ENCODE measurements at places on chromosomes 1 and 21.
A peak's percentile ranks its signal among the peaks of the same experiment; 100 is the strongest.

GRCh38 chr21:40681164-40681859 lies 165.6 kb downstream of the DSCAM start:
- no peak for DNase-seq

DNA sequence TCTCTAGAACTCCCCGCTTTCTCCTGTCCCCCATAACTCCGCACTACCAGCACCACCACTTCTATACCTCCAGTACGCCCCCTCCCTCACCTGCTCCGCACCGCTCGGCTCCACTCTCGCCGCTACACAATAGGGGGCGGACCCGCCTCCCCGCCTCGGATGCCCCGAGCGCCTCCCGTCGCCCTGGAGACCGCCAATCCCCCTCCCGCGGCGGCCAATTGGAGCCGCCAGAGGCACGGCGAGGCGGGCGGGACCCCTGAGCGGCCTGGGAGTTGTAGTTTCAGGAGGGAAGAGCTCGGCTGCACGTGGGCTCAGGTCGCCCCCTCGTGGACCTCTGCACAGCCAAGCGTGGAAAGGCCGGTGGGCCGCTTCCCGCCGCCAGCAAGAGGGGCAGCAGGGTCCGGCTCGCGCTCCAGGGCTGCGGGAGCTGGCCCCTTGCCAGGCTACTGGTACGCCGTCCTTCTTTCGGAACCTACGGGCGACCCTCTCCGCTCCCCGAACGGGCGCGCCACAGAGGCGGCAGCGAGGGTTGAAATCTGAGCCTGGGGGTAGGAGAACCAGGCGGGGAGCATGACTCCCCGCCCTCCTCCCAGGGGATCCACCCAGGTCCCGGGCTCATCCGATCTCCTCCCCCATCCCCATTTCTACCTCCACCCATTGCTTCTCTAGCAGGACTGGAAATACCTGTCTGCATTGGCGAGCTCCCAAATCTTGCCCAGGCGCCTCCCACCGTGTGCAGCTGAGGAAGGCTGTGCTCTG lies at the start of gene IGSF9:
TSS of gene IGSF9 (minus strand) at position 131 of the 759 bp plus-strand sequence. CDS start 2,159 bp downstream, outside the sequence.
- DNase-seq: peak; percentile 90

GRCh38 chr21:37547615-37548200 lies 181.1 kb downstream of the DYRK1A start:
- DNase-seq: no peak

DNA sequence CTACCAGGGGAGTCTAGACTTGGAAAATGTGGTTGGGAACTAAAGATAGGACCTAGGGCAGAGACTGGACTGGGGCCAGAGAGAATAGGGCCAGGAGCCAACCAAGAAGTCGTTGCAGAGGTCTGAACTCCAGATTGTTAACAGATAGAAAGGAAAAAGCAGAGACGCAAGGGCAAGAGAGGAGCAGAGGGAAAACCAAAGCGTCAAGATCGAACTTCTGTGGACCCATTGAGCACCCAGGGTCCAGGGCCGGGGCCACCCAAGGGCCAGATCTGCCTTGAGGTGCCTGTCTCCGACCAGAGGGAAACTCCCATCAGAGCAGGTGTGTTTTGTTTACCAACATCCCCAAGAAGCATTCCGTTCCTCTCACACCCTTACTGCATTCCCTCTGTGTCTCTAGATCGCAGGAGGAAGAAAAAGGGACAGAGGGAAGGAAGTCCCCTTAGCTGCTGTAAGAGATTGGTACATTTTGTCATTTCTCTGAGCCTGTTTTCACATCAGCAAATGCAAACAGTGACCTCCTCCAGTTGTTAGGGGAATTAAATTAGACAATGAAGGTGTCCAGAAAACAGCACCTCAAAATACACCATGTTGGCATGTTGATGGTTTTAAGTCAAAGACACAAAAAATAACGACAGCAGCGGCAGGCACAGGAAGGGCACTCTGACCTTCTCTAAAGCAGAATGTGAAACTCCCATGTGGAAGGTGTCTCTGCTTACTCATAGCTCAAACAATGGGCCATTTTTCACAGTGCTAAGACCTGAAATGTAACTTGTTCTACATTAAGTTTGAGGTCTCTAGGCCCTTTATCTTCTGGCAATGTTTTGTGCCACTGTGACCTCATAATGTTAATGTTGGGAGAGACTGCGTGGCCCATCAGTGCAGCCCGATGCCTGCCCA lies 105.8 kb upstream of the RAB4A start:
- no peak for DNase-seq

- DNase-seq: no peak
Observed at GRCh38 chr1:157291083-157291482, 152.9 kb upstream of the ETV3 start.

- no peak for DNase-seq
Observed at GRCh38 chr1:34470401-34470800, 284.4 kb upstream of the GJB5 start.

DNA sequence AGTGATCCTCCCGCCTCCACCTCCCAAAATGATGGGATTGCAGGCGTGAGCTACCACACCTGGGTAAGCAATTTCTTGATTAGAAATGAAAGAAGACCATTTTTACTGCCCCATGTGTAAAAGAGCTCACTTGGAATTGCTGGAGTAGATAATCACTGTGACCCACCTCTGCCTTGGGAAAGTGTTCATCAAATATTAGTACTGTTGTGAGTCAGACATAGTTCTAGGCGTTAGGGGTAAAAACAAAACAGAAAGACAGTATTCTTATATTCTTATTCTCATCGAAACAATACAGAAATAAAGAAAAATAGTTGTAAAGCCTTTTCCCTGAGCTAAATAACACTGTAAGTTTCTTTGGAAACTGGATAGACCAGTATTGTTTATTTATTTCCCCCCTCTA lies 36.2 kb downstream of the CELF3 start:
- DNase-seq: no peak

DNA sequence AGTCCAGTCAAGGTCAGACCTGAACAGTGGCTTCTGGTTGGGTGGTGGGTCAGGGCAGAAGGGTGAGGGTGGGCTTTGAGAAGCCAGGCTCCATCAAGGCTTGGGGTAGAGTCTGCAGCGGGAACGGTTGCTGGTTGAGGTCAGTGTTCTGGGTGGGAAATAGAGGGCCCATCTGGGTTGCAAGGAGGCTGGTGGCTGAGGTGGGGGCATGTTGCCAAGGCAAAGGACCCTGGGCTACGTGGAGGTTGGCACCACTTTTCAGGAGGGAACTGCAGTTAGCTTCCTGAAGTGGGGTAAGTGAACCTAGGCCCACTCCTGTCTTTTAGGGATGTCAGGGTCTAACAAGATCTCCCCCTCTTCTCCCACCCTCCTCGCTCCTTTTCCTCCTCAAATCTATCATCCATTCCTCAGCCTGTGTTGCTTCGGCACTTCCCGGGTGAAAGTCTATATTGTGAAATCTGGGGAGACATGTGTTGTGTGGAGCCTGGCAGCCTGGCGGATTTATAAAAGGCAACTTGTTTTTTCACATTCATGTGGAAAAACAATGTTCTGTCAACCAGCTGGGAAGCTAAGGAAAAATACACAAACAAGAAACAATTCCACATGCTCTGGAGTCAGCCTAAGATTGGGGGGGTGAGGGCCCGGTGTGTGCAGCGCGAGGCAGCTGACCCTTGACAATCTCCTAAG lies 1.5 kb downstream of the IL22RA1 start:
- DNase-seq: no peak

- DNase-seq: no peak
Observed at GRCh38 chr1:67801903-67802302, 31.4 kb downstream of the GNG12 start.

DNA sequence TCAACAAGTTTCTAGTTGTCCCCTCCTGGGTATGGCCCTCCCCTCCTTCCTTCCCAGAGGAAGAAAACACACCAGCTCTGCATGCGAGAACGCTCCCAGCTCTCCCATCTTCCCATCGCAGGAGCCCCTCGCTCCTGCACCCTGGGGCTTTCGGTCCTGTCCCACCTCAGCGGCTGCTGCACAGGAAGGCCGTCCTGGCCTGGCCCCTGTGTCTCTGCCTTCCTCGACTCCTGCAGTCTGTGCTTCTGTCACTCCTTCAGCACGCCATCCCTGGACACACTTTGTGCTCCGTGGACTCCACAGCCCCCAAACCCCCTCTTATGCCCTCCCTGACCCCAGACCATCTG lies 23.2 kb downstream of the KRTAP10-1 start:
- no peak for DNase-seq

DNA sequence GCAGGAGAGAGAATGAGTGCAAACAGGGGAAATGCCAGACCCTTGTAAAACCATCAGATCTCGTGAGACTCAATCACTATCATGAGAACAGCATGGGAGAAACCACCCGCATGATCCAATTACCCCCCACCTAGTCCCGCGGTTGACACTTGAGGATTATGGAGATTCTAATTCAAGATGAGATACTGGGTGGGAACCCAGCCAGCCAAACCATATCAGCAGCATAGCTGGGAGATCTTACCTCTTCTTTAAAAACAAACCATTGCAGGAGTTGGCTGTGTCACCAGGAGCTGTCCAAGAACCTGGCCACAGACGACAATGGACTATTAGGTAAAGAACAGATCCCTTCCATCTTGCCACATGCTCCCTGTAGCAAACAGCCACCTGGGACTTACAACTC lies 422.7 kb downstream of the MATN1 start:
- no peak for DNase-seq

DNA sequence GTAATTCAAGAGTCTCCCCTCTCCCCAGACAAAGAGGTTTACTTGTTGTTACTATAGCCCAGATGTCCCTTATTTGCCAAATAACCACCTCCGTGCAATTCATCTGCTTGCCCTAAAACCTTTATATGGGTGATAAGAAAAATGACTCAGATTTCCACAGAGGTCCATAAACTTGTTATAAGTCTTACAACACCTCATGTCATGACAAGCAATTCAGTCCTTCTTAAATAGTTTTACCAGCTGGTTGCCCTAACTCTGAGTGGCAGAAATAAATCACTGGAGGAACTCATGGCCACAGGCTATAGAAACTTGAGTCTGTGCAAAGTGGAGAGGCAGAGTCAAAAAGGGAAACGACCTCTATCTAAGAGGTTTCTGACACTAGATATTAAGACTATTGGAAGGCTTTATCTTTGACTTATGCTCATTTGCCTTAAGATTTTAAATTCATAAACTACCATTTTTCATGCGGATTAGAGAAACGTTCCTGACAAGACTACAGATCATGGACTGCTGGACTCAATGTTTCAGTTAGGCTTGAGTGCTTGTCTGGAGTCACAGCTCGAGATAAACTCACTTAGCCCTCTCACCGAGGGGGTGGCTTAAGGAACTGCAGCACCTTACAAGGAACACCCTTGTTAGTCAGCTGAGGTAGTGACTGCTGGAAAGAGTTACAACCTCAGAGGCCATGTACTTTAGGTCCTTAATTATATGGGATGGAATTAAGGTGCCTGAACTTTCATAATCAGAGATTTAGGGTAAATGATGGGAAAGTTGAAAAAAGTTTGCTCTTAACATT lies 662.5 kb upstream of the USP24 start:
- no peak for DNase-seq

DNA sequence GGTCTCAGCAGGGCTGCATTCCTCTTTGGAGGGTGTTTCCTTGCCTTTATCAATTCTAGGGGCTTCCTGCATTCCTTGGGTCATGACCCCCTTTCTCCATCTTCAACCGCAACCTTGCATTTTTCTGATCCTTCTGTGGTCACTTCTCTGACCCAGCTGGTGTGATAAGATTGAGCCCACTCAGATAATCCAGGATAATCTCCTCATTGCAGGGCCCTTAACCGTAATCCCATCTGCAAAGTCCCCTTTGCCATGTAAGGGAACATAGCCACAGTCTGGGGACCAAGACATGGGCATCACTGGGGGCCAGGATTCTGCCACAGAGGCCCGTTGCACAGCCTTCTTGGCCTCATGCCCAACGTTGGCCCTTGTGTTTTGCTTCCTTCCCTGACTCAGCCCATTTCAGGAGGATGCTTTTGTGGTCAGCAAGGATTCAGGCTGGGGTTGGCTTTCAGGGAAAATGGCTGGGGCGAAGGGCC lies 35.0 kb upstream of the IL19 start:
- DNase-seq: no peak

- DNase-seq: no peak
Observed at GRCh38 chr1:23081376-23081775, 62.1 kb downstream of the KDM1A start.

- DNase-seq: no peak
Observed at GRCh38 chr1:80582980-80583379, 1217.8 kb upstream of the ADGRL2 start.

GRCh38 chr1:25631750-25632485 lies 15.3 kb downstream of the MAN1C1 start:
- DNase-seq: peak; percentile 59

DNA sequence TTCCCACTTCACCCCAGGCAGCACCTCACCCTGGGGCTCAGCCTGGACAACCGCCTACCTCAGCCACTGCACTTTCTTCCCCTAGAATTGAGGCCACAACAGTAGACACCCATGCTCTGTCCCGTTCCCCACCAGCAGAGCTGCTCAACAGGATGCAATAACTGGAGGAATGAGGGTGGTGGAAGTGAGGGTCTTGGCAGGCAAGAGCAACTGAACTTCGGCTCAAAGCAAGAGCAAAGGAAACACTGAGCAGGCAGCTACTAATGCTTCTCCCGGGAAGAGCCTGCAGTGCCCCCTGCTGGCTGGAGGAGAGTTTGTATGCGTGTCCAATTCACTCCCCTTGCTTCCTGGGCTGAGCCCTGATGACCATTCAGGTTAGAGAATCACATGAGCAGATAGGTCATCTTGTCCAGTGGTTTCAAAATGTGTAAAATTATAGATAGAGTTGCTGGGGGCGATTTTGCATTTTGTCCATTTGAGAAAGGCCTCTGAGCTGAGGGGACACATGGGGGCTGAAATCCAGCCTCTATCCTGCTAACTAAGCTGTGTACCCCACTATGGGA lies 13.9 kb downstream of the NT5C1A start:
- peak; percentile 83 for DNase-seq

DNA sequence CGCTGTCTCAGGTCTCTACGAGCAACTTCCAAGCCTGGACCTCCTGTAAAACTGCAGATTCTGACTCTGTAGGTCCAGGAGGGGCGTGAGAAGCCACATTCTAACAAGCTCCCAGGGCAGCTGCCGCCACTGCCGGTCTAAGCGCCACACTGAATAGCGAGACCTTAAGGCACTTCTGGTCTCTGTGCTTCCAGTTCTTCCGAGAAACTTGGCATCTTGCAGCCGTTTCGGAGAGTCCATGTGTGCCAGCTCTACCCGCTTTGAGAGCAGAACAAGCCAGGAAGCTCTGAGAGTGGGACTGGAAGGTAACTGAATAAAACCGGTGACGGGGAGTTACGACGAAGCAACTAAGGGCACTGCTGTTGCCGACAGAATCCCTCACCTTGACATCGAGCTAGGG lies 12.5 kb downstream of the AGT start:
- no peak for DNase-seq

DNA sequence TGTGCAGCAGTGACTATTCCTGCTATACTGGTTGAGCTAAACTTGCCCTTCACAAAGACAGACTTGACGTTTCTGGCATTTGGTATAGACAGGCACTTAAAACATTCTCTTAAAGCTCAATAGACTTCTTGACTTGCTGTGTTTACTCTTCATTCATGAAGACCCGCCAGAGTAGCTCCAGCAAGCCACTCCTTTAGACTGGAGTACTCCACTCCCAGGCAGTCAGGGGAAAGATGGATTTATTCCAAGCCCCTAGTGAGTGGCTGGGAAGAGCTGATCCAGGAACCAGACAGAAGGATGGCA lies 70.7 kb downstream of the EVA1C start:
- no peak for DNase-seq

DNA sequence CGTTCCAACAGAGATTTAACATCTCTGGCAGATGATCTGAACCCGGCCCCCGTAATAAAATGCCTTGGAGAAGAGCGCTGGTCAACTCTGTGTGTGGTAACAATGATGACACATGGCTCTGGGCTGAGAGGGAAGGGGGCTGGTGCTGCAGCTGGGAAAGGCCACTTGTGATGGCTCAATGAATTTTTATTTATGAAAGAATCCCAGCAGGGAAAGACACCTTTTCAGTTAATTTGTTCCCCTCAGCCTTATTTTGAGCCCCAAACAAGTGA lies 59.4 kb downstream of the SYT6 start:
- DNase-seq: no peak

Measured in activated CD8-positive, alpha-beta memory T cell treated with anti-CD3 and anti-CD28 coated beads for 24 hours (primary cell).